ENCODE measurements at places on chromosomes 7 and 10. TPM values are rescaled to one million over a fixed set of nuclear protein-coding genes. Genes with fewer than 3 reads are reported as not detected.

- DNase-seq: no peak
Observed at GRCh38 chr7:133491201-133491691, 238.4 kb downstream of the EXOC4 start.

DNA sequence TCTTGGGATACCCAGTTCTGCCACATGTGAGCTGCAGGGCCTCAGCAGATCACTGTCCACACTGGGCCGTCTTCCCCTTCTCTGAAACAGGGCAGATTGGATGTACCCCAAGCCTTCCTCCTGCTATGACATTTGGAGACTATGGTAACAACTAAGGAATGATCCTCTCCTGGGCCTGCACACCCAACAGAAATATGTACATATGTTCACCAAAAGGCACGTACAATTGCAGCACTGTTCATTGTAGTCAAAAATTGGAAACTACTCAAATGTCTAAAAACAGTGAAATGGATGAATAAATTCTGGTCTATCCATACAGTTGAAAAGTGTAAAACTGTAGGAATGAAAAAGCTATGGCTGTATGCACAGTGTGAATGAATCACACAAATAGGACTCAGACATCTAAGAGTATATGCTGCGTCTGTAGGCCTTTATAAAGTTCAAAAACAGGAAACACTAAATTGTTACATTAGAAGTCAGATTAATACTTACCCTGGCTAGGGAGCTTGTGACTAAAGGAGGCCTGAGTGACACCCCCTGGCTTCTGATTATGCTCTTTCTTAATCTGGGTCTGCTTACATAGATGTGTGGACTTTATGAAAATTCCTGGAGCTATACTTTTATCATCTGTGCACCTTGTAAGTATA is 16.1 kb upstream of the XPNPEP1 start:
- DNase-seq: no peak

DNA sequence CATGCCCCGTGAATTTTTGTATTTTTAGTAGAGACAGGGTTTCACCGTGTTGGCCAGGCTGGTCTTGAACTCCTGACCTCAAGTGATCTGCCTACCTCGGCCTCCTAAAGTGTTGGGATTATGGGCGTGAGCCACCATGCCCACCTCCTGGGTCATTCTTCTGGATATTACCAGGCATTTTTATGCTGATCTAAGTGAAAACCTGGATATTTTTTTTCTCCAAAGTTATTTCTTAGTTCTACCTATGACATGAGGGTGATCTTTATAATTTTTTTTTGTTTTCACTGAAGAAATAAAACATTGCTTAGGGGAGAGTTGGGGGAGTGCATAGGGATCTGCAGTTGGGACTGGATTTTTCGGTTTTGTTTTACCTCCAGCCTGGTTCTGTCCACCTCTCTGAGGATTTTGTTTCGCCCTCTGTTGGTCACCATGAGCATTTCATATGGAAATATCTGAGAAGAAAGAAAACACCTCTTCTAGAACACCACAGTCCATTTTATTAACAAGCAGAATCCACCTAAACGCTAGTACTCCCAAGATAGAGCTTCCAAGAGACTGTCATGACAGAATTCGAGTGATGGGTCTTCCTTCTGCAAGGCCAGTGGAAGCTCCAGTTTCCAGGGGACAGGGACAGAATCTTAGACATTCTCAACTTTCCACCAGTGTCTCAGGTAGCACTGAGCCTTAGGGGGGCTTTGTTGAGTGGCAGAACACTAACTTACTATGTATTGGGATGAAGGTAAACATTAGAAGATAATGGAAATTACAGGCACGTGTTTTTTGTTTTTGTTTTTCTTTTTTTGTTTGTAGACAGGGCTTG is 33.4 kb upstream of the AFAP1L2 start:
- DNase-seq: no peak

DNA sequence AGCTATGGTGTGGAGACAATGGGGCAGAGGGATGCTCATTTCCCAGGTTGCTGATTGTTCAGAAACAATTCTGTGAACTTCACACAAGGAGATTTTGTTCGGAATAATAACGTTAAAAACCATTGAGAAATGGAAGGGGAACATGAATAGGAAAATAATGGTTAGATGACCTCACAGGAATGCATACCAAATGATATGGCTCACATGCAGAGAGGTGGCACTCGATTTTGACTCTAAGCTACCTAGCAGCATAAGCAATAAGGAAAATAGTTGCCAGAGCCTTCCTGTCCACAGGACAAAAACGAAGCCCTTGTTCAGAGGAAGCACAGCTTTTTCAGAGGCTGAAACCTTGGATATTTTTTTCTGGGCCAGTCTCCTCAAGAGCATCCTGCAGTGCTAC is 293.1 kb downstream of the ZEB1 start:
- no peak for DNase-seq

- no peak for DNase-seq
Observed at GRCh38 chr7:148156233-148156632, 434.3 kb upstream of the C7orf33 start.

GRCh38 chr10:324593-324992 is 189.3 kb downstream of the ZMYND11 start:
- no peak for DNase-seq

- DNase-seq: no peak
Observed at GRCh38 chr10:63464402-63465292, 1.1 kb downstream of the JMJD1C start.

The PRF1 gene
- 1.1 TPM for total RNA-seq

DNA sequence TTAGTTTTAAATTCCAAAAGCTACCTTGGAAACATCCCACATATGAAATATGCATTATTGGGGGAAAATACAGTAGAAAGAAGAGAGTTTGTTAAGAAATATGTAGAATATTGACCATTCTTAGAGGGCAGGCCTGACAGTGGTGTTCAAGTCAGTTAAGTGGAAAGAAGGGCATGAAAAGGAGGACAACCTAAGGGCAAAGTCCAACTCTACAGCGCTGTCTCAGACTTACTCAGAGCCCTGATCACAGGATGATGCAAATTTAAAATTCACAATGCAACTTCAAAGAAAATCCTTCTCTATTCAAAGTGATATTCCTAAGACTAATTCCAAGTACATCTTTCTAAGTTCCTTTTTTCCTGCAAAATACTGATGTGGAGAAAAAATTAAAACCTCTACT is 139.1 kb upstream of the LRRTM3 start:
- no peak for DNase-seq
